ENCODE measurements at places on chromosomes 2 and 18.

DNA sequence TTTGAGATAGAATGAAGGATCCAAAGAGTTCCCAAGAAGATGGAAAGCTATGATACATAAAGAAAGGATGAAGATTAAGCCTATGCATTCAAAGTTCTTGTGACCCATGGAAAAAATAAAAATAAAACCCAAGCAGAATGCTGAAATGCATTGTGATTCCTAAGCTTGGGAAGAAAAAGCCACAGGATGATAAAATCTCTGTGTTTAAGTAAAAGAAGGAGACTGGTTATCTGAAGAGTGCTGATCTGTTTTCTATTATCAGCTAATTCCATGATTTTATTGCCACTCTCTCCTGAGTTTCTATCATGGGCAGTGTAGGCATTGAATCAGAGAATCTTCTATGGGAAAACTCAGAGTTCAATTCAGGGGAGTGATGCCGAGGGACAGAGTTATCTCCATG is 103.1 kb upstream of the LTBP1 start:
- no peak for DNase-seq

DNA sequence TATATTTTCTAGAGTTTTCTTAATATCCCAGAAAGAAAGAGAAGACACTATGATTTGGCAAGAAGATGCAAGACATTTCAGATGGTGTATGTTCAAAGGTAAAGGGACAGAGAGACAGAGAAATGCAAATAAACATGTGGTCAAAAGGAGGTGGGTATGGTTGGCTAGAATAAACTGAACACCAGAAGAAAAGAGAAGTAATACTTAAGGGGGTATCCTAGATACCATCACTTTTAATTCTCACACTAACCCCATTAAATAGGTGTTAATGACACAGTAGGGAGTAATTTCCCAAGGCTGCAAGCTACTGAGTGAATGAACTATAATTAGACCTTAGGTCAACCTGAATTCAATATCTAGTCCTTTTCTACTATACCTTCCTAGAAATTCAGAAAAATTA is 111.2 kb upstream of the CD226 start:
- no peak for DNase-seq

DNA sequence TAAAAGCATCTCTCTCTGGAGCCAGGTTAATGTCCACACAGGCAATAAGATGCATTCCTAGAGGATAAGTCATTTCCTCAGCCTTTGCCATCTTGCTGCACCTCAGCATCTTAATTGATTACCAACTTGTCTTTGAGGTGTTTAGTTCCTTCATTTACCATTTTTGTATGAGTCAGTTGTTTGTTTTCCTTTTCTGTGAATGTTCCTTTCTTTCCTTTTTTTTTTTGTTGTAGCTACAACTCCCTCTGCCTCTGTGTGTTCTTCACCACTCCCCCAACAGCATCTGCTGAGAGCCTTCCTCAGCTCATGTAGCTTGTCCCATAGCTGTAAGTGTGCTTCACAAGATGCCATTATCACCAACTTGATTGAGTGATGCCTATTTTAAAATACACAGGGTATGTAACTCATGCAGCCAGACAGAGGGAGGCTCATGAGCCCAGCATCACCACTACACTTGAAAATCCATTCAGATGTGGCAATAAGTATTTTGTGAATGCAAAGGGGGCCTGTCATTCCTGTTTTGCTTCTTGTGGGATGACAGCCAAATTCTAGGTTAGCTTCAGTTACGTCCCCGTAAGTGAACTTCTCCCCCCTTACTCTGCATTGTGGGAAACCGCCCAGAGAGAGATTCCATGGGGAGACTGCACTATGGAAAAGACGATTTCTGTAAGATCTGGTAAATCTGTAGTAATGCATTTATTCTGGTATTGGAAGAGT is 315.9 kb upstream of the ZEB2 start:
- DNase-seq = no peak

GRCh38 chr18:62318228-62319180 is 6.6 kb upstream of the TNFRSF11A start:
- no peak for DNase-seq

- DNase-seq = no peak
Observed at GRCh38 chr2:239945751-239946561, 79.2 kb downstream of the NDUFA10 start.

- no peak for DNase-seq
Observed at GRCh38 chr2:66323406-66323805, 111.5 kb upstream of the MEIS1 start.

DNA sequence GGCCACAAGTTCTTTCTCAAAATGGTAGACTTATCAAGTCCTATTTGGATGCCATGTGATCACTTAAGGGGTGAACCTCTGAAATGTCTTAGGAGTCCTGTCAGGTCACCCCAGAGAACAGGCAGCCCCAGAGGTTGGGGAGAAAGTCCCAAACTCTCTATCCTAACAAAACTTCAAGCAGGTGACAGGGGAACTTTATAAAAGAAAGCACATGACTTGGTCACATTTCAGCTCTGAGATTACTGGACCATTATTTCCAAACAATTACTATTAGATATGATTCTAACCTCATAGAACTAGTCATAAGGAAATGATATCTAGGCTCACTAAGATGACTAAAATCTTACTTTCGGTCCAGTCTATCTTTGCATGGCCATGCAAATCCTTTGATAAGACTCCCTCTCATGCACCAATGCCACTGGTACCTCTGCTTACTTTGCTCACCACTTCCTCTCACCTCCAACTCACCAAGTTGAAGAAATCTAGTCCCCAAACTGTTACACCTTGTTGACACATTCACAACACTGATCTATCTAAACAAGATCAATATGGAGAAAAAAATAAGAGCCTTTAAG is 107.0 kb downstream of the GALNT14 start:
- DNase-seq = no peak

- no peak for DNase-seq
Observed at GRCh38 chr2:39849064-39849463, 70.0 kb upstream of the THUMPD2 start.

GRCh38 chr18:63164396-63164795 is 155.2 kb downstream of the BCL2 start:
- DNase-seq = no peak
